ENCODE measurements at places on chromosomes 6 and 20. TPM values are rescaled to one million over a fixed set of nuclear protein-coding genes. Genes with fewer than 3 reads are reported as not detected.

DNA sequence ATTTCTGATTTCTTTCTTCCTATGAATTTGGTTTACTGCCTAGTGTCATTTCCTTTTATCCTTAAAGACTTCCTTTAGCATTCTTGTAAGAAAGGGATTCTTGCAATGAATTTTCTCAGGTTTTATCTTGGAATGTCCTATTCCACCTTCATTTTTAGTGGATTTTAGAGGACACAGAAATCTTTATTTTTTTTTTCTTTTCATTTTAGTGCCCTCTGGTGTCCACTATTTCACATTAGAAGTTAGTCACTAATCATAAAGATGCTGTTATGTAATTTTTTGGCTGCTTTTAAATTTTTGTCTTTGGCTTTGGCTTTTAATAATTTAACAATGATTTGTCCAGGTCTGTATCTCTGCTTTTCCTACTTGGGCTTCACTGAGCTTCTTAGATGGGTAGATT lies 28.1 kb downstream of the LMBRD1 start:
- no peak for DNase-seq

ZBP1 gene
- total RNA-seq = 1.6 TPM

- no peak for DNase-seq
These were observed 39.2 kb upstream of the CST7 start for GRCh38 chr20:24909861-24910260.

GRCh38 chr20:57695012-57695411 lies 14.8 kb downstream of the PMEPA1 start:
- no peak for DNase-seq

- no peak for DNase-seq
These were observed 733.3 kb downstream of the HACE1 start for GRCh38 chr6:104126315-104127005.

- no peak for DNase-seq
These were observed 138.0 kb downstream of the HFE start for GRCh38 chr6:26224940-26225847.

GRCh38 chr6:105609375-105609991 lies 206.6 kb upstream of the PREP start:
- no peak for DNase-seq

SNHG17 gene
- total RNA-seq = 30.4 TPM

DNA sequence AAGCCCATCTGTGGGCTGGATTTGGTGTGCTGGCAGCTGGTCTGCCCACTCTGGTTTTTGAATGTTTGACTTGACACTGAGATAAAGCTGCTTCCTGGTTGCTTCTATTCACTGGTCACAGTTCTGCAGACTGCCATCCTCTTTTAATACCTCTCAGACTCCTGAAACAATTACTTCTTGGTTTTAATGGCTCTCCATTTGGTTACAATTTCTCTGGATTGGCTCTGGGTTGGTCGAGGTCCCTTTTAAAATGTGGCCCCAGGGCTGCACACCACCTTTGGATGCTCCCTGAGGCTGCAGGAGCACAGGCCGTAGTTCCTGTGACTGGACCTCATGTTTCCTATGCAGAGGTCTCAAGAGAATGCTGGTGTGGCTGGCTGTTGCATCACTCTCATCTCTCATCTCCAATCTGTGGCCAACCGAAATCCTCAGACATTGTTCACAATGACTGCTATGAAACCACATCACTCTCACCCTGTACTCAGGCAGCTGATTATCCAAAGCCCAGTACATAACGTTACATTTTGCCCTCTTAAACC lies 98.5 kb downstream of the INSM1 start:
- no peak for DNase-seq

DNA sequence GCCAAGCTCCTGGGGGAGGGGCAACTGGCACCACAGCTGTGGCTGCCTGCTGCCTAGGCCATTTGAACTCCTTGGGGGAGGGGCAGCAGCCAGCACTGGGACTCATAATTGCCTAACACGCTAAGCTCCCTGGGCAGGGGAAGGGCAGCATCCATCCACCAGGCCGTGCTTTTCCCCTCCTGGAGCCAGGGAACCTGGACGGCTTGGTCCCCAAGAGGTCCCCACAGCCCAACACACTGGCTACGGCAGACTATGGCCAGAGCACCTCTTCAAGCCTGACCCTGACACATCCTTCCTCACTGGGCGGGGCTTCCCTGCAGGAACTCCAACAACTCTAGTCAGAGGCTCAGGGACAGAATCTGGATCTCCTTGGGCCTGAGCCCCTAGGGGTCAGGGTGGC lies 269.4 kb downstream of the RNF144B start:
- DNase-seq = no peak

GPSM3 gene
- 26.2 TPM for total RNA-seq

CD24 gene
- 0.94 TPM for total RNA-seq

GRCh38 chr6:127893541-127893940 lies 7.3 kb downstream of the THEMIS start:
- DNase-seq = no peak

GNMT gene
- total RNA-seq = 0.88 TPM

- peak; percentile 75 for DNase-seq
These were observed 1.9 kb downstream of the DDAH2 start for GRCh38 chr6:31727034-31727716.

- peak; percentile 75 for DNase-seq
These were observed 1.2 kb downstream of the GPR6 start for GRCh38 chr6:109979033-109979921.

SAMD10 gene
- 0.84 TPM for total RNA-seq

DNA sequence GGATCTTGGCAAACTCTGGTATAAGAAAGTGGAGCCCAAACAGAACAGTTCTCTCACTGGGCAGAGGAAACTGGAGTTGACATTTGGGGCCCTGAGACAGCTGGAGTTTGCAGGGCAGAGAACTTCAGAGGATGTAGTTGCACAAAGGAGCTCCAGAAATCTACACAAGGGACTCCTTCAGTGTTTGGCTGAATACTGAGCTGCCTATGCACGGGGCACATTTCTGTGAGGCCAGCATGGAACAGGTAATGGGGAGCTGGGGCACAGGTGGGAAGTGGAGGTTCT lies 169.3 kb downstream of the ANKRD60 start:
- no peak for DNase-seq

GRCh38 chr20:3420211-3420707 lies 12.8 kb upstream of the DNAAF9 start:
- no peak for DNase-seq

DNA sequence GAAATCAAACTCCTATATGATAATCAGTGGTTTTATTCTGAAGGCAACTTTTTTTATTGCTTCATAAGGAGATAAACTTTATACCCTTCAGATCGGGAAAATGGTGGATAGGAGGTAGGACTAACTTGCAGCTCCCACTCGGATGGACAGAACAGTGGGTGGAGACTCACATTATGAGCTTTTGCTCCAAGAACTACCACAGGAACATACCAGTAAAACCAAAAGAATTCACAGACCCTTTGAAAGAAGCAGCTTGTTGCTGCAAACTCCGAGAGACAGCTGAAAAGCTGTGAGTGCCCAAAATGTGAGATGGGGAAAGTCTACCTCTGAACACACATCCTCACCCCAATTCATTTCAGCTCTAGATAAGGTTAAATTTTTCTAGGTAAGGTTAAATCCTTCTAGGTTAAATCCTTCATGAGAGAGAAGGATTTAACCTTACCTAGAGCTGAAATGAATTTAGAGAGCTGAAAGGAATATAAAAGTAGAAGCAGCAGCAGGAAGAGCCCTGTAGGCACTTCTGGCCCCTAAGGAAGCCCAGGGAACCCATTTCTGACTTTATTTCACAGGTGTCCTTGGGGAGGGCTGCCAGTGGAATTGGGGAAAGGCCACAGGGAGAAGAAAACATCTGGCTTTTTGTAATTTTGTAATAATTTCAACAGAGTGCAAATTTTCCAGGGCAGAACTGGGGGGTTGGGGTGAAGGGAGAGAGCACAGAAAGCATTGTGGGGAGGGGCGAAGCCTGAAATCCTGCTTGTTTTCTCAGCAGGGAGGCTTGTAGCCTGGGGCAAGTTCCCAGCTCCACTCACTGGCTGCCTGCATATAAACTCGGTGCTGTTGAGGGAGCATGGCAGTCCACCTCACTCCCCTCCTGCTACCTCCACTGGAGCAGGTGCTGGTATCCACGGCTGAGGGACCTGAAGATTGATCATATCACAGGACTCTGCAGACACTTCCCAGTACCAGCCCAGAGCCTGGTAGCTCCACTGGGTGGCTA lies 65.9 kb upstream of the HCRTR2 start:
- no peak for DNase-seq

DNA sequence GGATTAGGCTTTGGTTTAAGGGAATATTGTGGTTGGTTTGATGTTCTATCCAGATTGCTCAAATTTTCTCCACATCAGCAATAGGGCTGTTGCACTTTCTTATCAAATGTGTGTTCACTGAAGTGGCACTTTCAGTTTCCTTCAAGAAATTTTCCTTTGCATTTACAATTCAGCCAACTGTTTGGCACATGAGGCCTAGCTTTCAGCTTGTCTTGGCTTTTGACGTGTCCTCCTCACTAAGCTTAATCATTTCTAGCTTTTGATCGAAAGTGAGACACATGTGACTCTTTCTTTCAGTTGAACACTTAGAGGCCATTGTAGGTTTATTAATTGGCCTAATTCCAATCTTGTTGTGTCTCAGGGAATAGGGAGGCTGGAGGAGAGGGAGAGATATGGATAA lies 104.8 kb downstream of the FLRT3 start:
- DNase-seq = no peak

IMPG1 gene
- 0.15 TPM for total RNA-seq

- no peak for DNase-seq
These were observed 105.3 kb downstream of the HIVEP2 start for GRCh38 chr6:142839686-142840040.

CFB gene
- total RNA-seq = 56.7 TPM

CLPSL1 gene
- total RNA-seq = not detected

GRCh38 chr6:161401587-161402309 lies 127.9 kb upstream of the AGPAT4 start:
- no peak for DNase-seq

GRCh38 chr6:28558629-28559028 lies 32.9 kb downstream of the GPX5 start:
- DNase-seq = no peak

GRCh38 chr6:145212813-145213212 lies 522.5 kb downstream of the EPM2A start:
- no peak for DNase-seq

NNAT gene
- total RNA-seq = 2.6 TPM

- peak; percentile 34 for DNase-seq
These were observed 31.6 kb downstream of the DLL1 start for GRCh38 chr6:170259278-170259677.

GRCh38 chr6:138863321-138863720 lies 67.4 kb downstream of the ECT2L start:
- peak; percentile 50 for DNase-seq

THBD gene
- total RNA-seq = 54.0 TPM

DNA sequence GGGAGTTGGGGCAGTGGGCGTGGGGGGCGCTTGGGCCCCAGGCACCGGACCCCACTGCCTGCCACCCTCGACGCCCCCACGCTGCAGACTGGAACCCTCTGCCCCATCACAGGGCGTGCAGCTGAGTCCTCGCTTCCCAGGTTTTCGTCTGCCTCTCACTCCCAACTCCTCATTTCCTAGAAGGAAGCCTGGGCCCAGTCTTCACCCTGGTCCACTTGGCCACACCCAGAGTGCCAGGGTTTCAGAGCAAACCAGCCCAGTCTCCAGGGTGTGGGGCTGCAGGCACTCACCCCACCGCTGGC lies 30.3 kb downstream of the FRMD1 start:
- DNase-seq = no peak

Data from aorta (tissue), 5 donors.